Activated gamma-delta T cell (primary cell): ENCODE measurements at places on chromosomes 2 and 18.

GRCh38 chr2:75019790-75020189, 61.3 kb downstream of the POLE4 start:
- DNase-seq, result no peak

DNA sequence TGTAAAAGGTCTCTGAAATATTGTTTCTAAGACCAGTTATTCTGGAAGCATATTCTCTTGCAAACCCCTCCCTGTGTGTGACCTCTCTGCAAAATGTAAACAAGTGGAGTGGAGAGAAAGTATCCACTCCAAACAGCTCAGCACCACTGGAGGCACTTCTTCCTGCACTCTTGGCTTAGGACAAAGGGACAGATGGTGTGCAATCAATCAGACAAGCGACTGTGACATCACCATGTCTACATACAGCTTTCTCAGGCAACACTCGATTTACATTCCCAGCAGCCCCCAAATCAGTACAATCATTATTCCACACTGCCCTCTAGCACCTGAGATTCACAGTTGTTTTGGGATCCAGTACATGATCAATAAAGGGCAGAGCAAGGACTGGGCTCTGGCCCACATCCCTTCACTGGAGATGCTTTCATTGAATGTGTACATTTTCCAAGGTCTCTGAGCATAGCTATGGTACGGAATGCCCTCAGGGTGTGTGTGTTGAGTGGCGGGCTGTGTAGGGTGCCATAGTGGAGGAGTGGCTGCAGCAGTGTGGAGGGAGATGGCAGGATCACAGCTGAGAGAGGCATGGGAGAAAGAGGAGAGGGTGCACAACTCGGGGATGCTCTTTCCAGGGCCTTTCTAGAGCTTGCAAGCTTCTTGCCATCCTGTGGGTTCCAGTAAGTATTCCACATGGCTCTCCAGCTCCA, 311.8 kb upstream of the ST6GAL2 start:
- DNase-seq, result no peak

DNA sequence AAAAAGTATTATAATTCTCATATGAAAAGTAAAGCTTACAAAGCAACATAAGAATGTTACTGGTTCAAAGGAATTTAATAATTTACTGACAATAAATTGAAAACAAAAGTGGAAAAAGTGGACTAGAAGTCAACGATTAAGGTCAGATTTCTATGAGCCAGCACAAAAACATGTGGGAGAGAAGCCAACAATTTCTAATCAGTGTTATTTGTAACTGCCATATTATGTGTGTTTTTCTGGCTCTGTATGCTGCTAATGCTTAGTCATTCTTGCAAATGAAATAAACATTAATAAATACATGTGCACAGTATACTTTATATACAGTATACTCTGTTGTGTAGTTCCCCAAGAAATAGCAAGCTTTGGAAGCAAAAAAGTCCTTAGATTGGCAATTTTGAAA, 301.3 kb upstream of the RGPD4 start:
- DNase-seq, result no peak

GRCh38 chr2:238727585-238728329, 120.1 kb upstream of the TWIST2 start:
- DNase-seq, result no peak

DNA sequence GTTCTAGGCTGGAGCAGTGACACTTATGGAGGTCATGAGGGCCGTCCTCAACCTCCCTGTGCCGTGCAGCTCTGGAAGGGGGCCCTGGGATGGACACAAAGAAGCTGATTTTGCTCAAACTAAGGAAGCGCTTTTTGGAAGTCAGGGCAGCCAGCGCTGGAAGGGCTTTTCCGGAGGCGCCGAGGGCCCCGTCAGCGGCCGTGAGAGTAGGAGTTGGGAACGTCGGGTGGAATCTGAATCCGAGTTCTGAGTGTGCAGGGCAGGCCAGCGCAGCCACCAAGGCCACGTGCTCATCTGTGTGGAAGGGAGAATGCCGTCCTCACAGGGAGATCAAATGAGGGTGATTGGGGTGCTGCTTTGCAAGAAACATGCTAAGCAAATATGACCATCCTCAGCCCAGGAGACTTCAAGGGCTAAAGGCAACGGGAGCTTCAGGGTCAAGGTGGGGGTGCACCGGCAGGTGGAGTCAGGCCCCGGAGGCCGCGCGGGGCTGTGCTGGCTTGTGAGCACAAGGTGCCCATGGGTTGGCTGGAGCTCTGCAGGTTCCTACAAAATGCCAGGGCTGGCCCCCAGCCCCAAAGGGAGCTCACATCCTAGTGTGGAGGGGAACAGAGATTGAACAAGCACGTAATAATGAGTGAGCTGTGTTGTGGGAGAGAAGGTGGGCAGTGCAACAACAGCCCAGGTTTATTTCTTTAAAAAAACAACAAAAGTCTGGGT, 70.4 kb upstream of the HPCAL1 start:
- no peak for DNase-seq

GRCh38 chr2:191539068-191539467, 138.9 kb upstream of the NABP1 start:
- no peak for DNase-seq

GRCh38 chr2:143564419-143564818, 435.2 kb downstream of the ARHGAP15 start:
- DNase-seq, result no peak

GRCh38 chr2:161104054-161104553, 56.1 kb upstream of the TANK start:
- no peak for DNase-seq

DNA sequence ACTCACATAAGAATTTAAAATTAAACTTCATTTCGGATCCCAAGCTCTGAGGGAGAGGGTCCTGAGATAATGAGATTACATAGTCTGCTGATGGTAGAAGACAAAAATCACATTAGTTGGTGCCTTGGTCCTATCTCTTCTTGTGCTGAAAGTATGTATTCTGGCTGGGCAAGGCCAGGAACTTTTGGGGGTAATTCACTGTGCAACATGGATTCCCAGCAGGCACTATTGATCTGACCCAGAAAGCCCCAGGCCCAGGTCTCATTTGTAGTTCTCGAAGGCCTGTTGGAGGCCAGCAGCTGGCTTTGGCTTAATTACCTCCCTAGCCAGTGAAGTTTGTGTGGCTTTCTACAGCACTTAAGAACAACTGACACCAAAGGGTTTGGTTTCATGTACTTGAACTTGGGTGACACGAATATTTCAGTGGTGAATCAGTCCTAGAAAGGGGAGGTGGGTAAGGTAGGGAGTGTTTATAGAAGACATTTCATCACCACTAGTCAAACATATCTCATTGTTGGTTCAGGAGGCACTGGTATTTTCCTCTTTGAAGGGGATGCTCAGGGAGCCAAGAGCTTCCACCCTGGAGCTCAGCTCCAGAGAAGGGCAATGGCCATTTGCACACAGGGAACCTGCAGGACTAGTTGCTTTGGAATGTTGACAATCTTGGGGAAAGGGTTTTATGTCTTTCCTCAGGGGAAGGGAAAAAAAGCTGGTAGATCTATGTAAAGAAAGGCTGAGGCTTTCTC, 217.8 kb downstream of the OSR1 start:
- DNase-seq, result no peak

DNA sequence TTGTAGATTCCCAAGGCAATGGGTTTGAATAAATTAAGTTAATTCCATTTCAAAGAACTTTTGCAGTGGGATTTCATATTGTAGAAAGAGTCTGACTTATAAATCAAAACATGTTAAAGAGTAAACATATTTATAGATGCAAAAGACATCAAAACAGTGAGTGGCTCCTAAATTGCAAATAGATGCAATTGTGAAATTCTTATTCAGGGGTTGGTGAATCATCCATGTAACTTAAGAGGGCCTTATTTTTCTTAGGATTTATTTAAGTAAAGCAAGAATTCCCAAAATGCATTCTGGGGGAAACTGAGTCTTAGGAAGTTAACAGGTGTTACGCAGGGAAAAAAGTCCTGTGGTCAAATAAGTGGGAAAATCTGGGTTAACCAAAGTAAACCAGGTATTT, 11.3 kb downstream of the TANC1 start:
- DNase-seq, result no peak

DNA sequence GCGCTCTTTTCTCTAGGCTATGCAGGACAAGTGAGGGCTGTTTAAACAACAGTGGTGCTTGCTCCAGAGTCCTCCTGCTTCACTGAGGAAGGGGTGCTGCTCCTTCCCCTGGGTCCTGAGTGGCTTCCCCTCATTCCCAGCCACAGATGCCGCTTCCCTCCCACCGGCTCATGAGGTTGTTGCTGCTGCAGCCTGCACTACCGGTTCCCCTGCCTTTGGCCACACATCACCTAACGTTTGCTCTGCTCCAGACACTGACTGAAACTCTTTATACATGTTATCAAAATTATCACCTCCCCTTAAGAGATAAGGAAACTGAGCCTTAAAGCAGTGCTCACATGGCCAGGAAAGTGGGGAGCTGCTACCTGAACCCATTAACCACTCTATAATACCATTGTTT, 130.8 kb upstream of the LGALSL start:
- DNase-seq, result no peak

DNA sequence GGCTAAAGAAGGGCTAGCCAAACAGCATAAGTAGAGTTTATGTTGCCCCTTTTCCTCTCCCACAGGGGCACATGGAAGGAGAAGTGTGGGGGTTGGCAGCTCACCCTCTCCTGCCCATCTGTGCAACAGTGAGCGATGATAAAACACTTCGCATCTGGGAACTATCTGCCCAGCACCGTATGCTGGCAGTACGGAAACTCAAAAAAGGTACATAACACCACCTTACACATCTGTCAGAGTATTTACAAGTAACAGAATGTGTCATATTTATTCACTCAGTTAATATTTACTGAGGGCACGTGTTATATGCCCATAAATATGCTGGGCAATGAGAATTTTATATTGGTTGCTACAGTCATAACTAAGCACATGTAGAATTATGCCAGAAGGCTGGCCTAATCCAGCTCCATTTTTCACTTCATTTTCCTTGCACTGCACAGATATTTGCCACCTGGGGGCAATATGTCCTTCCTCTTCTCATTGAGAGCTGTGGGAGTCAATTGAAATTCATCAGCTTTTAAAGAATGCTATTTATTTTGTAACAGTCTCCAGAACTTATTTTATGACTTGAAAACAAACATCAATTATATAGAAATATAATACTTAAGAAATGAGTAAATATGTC, 150.6 kb downstream of the RTN4 start:
- DNase-seq, result no peak

DNA sequence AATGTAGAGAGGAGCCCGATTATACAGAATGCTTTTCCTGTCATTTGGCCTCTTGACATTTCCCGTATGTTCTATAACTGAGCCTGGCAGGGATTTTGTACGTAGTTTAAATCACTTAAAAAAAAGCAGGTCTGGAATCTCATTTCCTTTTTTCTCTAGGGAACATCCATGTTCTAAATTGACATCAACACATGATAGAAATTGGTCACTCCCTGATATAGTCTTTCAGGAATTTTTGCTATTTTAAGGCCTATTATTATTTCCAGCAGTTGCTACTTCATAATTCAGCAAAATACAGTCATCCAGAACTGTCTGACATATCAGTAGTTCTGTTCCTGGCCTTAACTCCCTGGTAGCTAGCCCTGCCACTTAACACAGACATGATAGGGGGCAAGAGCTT, 565.7 kb upstream of the ZEB2 start:
- DNase-seq, result no peak

DNA sequence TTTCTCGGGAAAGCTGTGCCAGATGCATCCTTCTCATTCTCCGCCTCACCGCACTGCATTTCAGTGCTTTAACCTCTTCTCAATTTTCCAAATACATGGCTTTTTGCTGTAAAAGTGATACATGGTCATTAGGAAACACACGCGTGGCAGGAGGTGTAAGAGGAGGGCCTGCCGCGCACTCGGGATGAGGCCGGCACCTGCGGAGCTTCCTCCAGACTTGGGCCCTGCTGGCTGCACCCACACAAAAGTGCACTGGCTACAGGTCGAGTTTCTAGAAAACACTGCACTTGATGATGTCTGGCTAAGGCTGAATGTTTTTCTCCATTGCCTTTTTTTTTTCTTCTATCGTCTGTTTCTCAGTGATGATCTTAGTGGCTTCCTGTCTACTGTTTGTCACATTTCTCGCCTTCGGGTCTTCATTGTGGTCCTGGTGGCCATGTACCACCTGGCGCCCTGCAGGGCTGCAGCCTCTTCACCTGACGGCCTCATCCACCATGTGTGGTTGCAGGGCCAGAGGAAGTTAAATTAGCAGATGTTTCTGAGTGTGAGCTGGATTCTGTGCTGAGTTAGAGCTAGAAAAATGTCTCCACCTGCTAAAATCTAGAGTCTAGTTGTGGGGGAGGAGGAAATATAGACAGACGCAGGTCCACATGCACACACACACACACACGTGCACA, 7.6 kb downstream of the KCNG2 start:
- no peak for DNase-seq

DNA sequence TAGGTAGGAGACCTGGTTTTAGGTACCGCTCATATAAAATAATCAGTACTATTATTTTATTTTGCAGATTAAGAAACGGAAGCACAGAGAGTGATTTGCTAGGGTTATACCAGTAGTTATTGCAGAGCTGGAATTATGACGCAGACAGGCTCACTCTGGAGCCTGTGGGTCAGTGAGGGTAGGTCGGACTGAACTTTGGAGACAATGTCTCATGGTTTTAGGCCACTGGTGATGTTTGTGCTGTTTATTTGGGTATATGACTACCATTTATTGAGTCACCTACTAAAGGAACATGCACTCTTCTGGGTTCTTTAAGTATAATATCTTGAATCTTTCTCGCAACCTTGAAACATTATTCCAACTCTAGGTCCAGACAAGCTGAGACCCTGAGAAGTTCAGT, 33.5 kb upstream of the IL1R1 start:
- DNase-seq, result no peak

GRCh38 chr18:13646633-13647032, 79.7 kb downstream of the FAM210A start:
- no peak for DNase-seq

DNA sequence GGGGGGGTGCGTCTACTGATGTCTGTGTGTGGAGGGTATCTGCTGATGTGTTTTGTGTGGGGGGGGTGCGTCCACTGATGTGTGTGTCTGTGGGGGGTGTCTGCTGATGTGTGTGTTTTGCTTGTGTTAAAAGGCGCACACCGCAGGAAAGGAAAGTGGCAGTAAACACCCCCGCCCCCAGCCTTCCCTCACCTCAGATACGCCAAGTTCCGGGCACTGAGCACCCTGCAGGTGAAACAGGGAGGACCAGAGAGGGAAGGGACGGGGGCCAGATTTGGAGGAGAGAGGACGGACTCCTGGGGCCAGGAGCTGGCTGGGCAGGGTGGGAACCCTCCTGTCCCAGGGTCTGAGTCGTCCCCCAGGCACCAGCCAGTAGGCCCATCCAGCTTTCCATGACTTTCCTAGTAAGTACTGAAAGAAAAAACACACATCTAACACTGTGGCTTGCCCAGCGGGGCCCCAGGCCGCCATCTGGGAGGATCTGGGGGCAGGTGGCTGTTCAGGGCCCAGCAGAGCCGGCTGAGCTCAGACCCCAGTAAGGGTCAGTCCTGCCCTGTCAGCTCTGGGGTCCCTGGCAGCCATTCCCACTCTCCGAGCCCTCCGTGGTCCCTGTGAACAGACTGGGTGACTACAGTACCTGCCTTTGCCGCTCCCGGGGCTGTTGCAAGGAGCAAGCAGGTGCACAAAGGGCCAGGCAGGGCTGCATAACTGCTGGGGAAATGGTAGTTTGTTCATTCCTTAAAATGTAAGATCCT, 126.9 kb downstream of the NFATC1 start:
- DNase-seq, result no peak
